ENCODE measurements at places on chromosomes 2 and 18.

- no peak for DNase-seq
Observed at GRCh38 chr2:65055422-65056214, 598 bp upstream of the CEP68 start.

DNA sequence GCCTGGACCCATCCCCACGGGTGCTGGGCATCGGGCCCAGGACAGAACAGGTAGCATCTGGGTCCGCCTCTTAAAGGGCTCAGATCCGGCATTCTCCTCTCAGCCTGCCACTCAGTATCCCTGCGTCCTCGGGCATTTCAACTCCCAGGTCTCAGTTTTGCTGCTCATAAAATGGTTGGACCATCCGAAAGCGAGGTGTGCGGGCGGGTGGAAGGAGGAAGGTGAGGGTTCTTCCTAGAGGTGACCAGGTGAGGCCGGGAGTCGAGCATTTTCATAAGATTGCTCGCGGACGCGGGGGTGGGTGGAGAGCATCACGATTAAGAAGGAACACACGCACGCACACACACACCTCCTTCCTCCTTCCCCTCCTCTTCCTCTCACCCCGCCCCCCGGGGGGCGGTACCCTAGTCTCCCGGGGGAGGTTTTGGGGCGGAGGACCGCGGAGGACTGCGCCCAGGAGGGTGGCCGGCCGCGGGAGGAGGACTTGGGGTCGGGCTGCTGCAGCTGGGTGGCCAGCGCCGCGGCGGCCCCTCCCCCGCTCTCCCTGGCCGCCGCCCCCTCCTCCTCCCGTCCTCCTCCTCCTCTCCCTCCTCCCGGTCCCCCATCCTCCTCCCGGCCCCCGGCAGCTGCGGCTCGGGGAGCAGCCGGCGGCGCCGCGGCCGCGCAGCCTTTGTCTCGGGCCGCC is 97.9 kb upstream of the GPR45 start:
- no peak for DNase-seq

DNA sequence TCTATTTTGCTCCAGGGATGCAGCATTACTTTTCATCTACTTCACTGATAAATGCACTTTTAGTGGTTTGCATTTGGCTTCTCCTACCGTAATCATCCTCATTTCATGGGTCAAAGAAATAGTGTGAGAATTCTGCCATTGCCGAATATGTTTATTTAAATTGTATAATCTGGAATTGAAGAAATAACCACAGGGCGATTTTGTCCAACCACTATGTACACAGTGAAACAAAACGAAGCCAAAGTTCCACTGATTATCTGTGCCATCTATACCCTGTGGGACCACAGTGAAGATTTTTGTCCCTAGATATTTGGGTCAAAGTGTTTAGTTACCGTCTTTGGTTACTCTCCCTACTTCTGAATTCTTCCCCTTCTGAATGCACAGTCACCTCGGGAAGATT is 888.6 kb upstream of the NRXN1 start:
- no peak for DNase-seq

- no peak for DNase-seq
Observed at GRCh38 chr2:73036766-73037165, 34.7 kb downstream of the SFXN5 start.

DNA sequence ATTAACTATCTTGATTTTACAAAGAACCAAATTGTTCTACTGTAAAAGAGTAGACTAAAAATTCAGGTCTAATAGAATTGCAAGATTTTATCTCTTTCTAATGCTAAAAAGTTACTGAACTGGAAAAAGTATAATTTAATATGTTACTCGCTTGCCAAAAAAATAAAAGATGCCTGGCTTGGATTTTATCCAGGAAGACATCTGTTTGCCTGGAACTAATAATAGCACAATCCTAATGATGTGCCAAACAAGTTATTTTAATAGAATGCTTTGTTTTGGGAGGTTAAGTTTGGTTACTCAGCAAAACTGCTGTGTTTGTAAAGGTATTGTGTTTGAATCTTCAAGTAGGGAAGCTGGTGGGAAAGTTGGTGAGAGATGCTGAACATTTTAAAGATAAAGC is 19.4 kb upstream of the ZSWIM2 start:
- no peak for DNase-seq

GRCh38 chr2:26394694-26395093 is 7.0 kb upstream of the DRC1 start:
- no peak for DNase-seq

- DNase-seq: no peak
Observed at GRCh38 chr2:136361521-136361920, 243.6 kb upstream of the CXCR4 start.

DNA sequence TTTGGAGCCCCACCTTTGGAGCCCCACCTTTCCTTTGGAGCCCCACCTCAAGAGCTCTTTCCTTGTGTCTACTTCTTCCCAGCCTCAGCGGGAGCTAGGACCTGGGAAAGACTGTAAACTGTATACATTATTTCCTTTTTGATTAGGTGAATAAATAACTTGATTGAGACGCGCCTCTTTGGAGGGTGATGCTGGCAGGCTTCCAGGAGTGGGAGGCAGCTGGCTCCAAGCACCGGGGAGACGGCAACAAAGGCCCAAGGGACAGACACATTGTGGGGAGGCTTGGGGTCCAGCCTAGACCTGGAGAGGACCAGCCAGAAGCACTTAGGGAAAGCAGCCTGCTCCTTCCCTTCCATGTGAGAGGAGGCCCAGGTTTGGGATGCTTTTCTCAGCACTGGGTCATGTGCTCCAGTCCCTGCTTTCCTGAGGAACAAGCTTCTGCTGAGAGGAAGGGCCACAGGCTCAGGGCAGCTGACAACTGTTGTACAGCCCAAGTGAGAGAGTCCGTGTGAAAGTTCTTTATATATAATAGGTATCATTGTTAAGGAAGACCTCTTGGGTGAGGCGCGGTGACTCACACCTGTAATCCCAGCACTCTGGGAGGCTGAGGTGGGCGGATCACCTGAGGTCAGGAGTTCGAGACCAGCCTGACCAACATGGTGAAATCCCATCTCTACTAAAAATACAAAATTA is 297.2 kb upstream of the SLC14A2 start:
- DNase-seq: no peak

- DNase-seq: no peak
Observed at GRCh38 chr2:235934059-235934773, 234.0 kb downstream of the GBX2 start.

DNA sequence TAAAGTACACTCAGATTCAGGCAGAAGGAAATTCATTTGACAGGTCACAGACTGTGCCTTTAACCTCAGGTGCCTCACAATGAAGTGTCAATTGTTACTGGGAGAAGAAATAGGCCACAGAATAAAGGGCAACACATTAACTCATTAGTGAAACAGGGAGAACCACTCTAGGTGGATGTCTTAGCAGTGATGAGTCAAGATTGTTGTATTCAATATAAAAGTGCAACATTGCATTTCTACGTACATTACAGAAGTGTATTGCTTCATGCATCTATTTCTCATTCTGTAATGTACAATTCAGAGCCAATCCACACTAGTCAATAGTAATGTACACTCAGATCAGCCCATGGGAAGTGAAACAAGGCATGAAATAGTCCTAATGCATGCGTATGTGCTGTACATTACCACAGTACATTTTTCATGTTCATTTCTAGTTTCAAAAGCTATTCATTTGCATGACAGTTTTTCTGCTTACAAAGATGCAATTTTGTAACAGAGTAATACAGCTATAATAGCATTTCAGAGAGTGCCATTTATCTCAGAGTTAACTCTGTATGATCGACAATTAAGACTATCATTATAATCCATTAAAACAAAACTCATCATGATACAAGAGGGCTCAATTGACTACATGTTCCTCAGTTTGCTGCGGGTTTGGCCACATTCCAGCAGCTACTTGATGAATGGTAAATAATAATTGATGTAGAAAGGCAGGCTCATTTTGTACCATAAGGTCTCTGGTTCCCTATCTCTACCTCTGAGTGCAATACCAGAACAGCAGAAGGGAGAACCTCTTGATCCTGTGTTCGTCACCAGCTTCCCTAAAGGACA is 12.2 kb upstream of the ARL5A start:
- DNase-seq: peak; percentile 23

DNA sequence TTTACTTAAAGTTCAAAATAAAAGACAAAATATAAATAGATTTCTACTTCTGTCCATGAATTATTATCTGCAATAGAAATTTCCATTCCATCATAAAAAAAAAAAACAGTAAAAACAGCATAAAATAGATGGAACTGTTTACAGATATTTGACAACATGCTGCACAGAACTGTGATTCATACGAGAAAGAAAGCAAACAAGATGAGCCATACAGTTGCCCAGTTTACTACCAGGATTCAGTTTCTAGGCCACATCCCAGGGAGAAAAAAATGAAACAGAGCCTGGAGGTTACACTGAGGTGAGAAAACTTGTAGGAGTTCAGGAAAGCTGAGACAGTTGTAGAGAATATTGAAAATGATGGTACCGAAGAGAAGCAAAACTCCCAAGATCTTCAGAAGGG is 1426.9 kb upstream of the ACVR2A start:
- DNase-seq: no peak

DNA sequence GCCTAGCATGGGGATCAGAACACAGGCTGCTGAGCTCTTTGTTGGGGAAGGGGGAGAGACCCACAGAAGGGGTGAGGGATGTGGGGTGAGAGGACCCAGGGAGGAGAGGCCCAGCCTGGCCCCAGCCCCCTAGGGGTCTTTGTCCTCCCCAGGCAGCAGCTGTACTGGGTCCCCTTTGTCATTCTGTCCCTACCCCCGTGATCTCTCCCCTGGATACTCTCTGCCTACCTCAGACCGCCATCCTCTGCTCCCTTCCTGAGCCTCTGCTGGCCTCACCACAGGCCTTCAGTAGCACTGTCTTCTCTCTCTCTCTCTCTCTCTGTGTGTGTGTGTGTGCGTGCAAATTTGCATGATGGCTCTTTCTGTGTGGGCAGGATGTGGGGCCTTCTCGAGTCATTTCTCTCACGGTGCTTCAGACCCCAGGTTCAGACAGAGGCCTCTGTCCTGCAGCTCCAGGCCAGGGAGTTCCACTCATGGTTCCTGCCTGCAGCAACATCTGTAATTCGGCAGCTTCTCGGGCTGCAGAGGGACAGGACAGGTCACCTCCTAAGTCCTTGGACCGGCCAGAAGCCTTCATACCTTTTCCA is 1.4 kb downstream of the PSD4 start:
- peak; percentile 26 for DNase-seq

DNA sequence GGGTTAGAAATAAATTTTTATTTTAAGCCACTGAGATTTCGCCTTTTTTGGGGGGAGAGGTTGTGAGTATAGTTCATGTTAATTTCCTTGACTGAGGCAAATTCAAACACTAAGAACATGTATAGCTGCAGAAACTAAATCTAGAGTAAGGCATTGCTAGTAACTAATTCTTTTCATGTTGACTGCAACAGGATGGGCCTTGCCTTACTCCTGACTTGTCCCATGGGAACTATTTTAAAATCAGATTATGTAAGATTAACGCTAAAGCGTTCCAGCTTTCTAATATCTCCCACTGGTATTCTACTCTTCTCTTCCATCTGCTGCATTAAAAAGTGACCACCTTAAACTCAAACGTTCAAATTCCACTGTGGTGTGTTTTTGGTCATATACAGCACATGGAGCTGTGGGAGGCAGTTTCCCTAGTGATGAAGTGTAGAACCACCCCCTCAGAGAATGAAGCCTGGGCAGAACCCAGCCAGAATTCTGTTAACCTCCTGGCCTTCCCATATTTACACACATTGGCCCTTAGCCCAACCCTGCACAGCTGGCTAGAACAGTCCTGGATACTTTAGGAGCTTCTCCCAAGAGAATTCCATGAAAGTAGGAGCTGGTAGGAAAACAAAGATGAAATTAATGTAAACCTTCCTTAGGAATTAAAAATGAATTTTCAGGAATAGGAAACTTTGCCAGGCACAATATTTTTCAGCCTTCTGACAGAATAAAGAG is 687.8 kb downstream of the SLC4A3 start:
- DNase-seq: no peak
